ENCODE measurements at places on chromosomes 4 and X.

DNA sequence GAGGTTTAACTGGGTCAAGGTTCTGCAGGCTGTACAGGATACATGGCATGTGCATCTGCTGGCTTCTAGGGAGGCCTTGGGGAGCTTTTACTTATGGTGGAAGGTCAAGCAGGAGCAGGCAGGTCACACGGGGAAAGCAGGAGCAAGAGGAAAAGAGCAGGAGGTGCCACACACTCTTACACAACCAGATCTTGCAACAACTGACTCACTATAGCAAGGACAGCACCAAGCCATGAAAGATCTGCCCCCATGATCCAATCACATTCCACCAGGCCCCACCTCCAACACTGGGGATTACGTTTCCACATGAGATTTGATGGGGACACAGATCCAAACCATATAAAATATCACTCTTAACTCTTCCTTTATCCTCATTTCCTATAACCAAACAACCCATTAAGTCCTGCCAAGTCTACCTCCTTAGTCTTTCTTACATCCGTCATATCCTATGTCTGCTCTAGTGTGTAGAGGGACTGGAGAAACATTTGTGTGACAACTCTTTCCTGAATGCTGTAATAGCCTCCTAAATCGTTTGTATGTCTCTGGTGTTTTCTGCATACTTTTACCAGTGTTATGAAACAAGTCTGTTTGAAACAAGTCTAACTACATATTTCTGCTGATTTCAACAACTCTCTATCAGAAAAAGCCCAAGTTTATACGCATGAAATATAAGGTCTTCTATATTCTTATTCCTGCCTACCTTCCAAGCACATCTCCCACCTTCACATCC lies 8.3 kb upstream of the RAP2C start:
- DNase-seq: no peak

DNA sequence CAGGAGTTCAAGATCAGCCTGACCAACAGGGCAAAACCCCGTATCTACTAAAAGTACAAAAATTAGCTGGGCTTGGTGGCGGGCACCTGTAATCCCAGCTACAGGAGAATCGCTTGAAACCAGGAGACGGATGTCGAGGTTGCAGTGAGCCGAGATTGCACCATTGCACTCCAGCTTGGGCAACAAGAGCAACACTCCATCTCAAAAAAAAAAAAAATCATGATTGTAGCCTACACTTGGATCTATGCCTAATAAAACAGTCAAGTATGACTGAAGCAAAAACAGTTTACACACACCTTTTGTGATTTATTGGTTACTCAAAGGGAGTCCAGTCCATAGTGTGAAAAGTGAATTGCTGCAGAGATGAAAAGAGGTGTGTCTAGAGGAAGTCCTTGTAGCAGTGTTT lies 34.7 kb upstream of the TASL start:
- no peak for DNase-seq

- no peak for DNase-seq
Observed at GRCh38 chr4:54224996-54225597, 4.0 kb upstream of the PDGFRA start.

DNA sequence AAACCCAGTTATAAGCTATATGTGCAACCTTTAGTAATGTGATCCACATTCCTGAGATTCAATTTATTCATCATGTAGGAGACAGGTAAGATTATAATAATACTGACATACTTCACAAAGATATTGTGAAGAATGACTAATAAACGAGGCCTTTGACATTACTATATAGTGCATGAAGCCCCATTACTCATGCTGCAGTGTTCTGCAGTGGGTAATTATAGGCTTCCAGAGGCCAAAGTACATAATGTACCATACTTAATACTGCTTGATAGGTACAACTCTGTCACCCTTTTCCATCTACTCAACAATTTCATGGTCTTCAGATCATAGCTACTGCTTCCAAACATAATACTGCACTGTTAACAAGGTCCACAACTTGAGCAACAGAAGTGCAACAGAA lies 68.9 kb downstream of the COL25A1 start:
- no peak for DNase-seq

DNA sequence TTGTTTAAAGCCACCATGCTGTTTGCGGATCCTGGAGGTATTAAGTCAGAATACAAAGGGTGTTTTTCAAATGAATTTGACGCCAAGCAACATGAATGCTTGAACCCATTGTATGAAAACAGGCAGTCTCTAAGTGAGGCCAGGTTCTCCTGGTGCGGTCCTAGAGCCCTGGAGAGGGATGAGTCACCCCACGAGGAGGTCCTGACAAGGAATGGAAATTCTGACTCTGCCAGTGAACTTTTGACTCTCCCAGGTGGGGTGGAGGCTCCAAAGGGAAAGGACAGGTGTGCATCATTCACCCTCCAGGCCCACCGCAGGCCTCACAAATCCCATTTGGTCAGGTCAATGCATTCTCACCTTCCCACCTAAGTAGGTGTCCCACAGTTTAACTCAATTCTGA lies 1.5 kb downstream of the TRIM2 start:
- DNase-seq: no peak

GRCh38 chr4:88653371-88653946 lies 44.2 kb downstream of the NAP1L5 start:
- DNase-seq: no peak

- DNase-seq: no peak
Observed at GRCh38 chr4:187780070-187780469, 215.5 kb upstream of the ZFP42 start.

- peak; percentile 8 for DNase-seq
Observed at GRCh38 chrX:135295238-135295943, 13.9 kb upstream of the ETDC start.

- no peak for DNase-seq
Observed at GRCh38 chr4:17597517-17597916, 16.9 kb upstream of the MED28 start.

DNA sequence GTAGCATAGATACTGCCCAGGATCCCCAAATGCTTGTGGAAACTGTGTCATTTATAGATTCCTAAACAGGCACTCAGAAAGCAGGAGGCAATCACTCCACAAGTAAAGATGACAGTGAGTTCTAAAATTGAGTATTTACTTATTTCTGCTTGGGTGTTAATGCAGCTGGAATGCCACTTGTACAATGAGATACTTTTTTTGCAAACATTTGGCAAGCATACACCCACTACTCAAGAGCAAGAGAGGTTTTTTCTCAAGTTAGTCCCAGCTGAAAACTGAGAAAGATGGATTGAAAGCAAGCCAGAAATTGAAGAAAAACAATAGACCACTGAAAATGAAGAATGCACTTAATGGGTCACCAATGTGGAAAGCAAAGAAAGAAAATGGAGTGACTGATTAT lies 22.5 kb downstream of the GABRA3 start:
- DNase-seq: no peak

GRCh38 chr4:6710996-6711395 lies 1.3 kb upstream of the MRFAP1L1 start:
- no peak for DNase-seq

GRCh38 chr4:155609455-155610059 lies 57.1 kb upstream of the GUCY1A1 start:
- DNase-seq: no peak

- no peak for DNase-seq
Observed at GRCh38 chr4:5127556-5127955, 76.3 kb downstream of the STK32B start.
